Activated CD8-positive, alpha-beta T cell treated with anti-CD3 and anti-CD28 coated beads, Interleukin-2, amount 10 ng/mL, durations not matched to agents 7 days and 5 days (primary cell): ENCODE measurements at places on chromosomes 5 and 9. TPM values are rescaled to one million over a fixed set of nuclear protein-coding genes. Genes with fewer than 3 reads are reported as not detected.

- DNase-seq = peak; percentile 75
Measured at GRCh38 chr5:59188419-59189225, 605.7 kb downstream of the RAB3C start.

Gene TAS2R1
- total RNA-seq = not detected

- no peak for DNase-seq
Measured at GRCh38 chr5:88304356-88304755, 35.7 kb upstream of the TMEM161B start.

- DNase-seq = no peak
Measured at GRCh38 chr5:35456506-35456905, 161.2 kb upstream of the SPEF2 start.

GRCh38 chr5:2155556-2155955 is 272.8 kb upstream of the IRX4 start:
- DNase-seq = no peak
